ENCODE measurements at places on chromosomes 7 and 10.

- no peak for DNase-seq
Observed at GRCh38 chr7:159064121-159064815, 80.4 kb downstream of the VIPR2 start.

GRCh38 chr7:7693881-7694280 lies 24.5 kb downstream of the RPA3 start:
- DNase-seq: no peak

- no peak for DNase-seq
Observed at GRCh38 chr10:48938281-48938680, 1.4 kb downstream of the LRRC18 start.

DNA sequence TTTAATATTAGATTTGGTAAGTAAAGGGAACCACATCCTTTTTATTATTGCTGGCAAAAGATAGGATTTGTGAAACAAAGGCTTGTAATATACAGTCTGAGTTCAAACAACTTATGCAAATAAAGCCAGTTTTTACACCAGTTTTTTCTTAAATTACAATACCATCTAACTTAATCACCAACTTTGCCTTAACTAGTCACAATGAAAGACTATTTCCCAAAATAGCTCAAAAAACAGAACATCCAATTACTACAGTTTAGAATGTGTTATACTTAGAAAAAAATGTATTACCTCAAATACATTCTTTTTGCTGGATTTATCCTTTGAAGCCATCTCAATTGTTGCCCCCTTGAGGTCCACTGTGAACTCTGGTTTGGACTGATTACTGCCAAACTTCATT lies 108.5 kb downstream of the ARHGAP12 start:
- DNase-seq: no peak

- no peak for DNase-seq
Observed at GRCh38 chr7:139542308-139543151, 19.0 kb downstream of the CLEC2L start.

- no peak for DNase-seq
Observed at GRCh38 chr7:2051707-2052656, 180.8 kb downstream of the MAD1L1 start.

- DNase-seq: no peak
Observed at GRCh38 chr10:124004663-124005004, 88.8 kb downstream of the CHST15 start.
